Sciatic nerve (tissue), 2 donors: ENCODE measurements at places on chromosomes 7 and 10. TPM values are rescaled to one million over a fixed set of nuclear protein-coding genes. Genes with fewer than 3 reads are reported as not detected.

Gene DGKI
- total RNA-seq: 2.3 TPM

Gene FAM25A
- total RNA-seq: not detected

Gene GIMAP5
- 18.4 TPM for total RNA-seq

Gene MEOX2
- total RNA-seq: 142 TPM

DNA sequence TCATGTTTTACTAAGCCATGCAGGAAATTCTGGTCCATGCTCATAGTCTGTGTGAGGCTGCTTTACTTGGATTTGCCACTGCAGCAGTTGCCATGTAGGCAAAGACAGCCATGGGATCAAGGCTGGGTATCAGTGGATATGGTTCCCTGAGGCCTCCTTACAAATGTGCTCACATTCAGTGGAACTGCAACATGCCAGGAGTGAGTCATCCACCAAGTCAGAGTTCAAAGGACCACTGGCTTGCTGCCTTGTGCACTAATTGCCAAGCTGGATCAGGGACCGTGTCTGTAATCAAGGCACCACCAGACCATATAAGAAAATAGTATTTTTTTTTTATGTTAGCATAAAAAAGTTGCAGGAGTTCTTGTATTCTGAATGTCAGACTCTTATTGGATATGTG, 101.0 kb downstream of the CDCA7L start:
- no peak for DNase-seq

DNA sequence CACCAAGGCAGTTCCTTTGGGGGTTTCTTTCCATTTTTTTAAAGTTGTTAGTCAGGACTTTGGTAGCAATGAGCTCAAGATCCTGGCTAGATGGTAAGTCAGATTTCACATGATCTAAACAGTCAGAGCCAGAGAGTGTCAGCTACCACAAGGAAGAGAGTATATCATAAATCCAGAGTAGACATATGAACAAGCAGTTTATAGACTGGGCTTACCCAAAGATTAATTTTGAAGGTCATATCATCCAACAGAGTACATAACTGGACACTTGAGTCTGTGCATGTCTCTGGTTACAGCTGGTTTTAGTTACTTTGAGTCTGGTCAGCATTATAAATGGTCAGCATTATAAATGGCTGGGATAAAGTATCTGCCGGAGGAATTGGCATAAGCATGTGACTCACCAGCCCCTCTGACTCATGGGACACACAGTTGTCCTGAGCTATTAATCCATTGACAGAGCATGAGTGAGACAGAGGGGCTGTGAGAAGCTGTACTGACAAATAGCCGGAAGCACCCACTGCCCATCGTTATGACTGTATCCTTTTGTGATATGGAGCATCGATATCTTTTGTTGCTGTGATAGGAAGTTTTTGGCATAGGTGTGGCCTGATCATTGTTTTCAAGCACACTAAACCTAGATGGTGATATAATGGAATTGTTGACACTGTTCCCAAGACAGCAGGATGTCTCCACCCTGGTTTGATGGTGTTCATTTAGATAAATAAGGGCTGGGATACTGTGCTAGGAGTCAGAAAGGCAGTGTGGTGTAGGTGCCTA, 19.3 kb downstream of the PPP1R3C start:
- DNase-seq: no peak

GRCh38 chr7:139976838-139977656, 85.7 kb downstream of the PARP12 start:
- no peak for DNase-seq

DNA sequence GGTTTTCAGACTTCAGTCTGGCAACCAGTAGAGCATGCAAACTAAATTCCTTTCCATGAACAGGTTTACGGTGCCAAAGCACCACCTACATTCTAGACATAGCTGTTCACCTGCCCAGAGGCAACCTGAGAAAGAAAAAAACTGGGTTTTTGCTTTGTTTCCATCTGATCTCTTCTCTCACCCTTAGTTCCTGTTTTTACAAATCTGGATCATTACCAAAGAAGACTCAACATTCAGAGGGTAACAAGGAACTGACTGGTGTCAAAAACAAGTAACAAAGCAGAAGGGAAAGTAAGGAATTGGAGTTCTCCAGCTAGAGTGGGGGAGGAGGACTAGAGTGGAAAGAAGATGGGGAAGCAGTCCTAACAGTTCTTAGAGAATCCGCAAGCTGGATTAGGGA, 36.4 kb downstream of the CPVL start:
- DNase-seq: no peak

DNA sequence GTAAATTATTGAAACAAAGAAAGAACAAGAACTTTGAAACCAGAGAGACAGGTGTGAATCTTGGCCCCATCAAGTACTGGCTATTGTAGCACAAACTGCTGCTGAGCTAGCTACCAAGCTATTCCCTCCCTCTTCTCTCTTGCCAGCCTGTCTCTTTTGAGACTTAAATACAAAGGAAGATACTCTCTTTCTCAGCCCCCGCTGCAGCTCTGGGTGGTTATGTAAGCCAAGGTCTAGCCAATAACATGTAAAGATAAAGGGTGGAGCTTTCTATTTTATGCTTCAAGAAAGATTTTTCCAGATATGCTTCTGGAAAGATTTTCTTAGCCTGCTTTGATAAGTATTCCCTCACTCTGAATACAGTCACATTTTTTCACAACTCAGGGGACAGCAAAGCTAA, 17.2 kb downstream of the BAZ1B start:
- DNase-seq: no peak

DNA sequence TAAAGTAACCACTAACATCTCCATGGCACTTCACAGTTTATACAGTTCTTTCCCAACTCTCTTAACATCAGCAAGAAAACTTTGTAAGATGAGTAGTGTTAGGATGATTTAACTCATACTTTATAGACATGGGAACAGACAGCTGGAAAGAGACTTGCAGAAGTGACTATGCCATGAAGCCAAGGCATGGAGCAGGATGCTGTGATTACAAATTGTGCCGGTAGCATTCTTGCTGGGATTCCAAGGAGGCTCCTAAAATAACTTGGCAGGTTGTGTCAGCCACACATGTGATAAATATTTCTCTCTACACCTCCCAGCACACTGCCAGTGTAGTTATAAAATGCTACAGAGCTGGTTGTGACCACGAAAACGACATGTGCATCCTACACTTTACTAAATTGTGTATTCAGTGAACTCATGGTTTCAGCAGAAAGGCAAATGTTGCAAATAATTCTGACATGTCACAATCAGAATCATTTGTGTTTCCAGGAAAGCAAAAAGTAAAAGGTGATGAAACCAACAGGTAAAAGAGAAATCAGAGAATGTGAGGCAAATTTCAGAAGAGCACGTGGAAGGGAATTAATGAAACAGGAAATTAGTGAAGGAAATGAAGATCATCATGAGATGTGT, 5.6 kb upstream of the CYP3A4 start:
- DNase-seq: no peak

GRCh38 chr7:20466543-20467021, 135.9 kb downstream of the ITGB8 start:
- no peak for DNase-seq

- DNase-seq: no peak
Observed at GRCh38 chr10:7706534-7707073, 3.5 kb downstream of the ITIH2 start.

DNA sequence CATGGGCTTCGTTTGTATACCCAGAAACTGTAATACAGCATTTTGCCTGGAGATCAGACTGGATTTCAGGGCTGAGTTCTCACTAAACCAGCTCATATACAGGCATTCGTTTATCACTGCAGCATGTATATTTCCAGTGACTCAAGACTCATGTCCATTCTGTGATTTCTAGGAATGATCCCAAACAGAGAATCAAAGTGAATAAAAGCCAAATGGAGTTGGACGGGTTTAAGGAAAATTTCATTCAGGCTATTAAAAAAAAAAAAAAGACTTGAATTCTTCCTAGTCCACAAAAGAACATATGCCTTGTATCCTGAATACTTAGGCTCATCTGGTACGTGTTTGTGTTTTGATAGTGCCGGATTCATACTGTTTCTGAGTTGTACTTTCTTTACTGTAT, 46.8 kb downstream of the TET1 start:
- DNase-seq: no peak

GRCh38 chr7:102469972-102470825, 5.4 kb downstream of the LRWD1 start:
- peak; percentile 49 for DNase-seq

DNA sequence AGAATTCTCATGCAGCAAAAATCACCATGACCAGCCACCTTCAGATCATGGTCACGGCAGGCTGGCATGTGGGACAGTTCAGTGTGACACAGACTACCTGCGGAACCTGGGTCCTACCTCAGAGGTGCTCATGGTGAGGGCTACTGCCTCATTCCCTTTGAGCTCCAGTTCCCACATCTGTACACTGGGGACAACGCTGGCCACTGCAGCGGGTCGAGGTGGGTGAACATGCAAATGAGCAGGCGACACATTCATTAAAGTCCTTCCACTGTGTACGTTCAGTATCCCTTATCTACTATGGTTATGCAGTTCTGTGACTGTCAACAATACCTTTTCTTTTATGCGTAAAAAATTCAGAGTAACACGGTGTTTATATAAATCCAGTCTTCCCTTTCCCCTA, 218.7 kb upstream of the AOAH start:
- DNase-seq: no peak

DNA sequence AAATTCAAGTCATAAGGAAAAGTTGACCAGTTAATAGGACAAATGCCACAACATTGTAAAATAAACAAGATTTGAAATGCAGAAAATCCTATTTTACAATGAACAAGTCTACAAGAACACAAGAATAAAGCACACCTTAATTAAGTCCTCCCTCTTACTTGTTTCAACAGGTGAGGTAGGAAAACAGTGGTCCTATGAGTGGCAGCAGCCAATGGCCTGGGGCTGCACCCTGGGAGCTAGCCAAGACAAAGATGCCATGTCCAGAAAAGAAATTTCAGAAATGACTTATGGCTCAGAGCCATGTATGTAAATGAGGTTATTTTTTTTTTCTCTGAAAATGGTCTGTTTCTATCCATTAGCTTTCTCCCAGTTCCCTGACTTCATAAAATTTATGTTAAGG, 14.3 kb downstream of the KLLN start:
- DNase-seq: no peak

GRCh38 chr10:124007102-124007772, 86.2 kb downstream of the CHST15 start:
- peak; percentile 35 for DNase-seq

GRCh38 chr10:35661236-35661635, 19.1 kb upstream of the FZD8 start:
- no peak for DNase-seq

- DNase-seq: no peak
Observed at GRCh38 chr7:120995654-120996053, 7.1 kb downstream of the CPED1 start.

GRCh38 chr10:112585126-112585525, 138.1 kb downstream of the VTI1A start:
- DNase-seq: no peak

DNA sequence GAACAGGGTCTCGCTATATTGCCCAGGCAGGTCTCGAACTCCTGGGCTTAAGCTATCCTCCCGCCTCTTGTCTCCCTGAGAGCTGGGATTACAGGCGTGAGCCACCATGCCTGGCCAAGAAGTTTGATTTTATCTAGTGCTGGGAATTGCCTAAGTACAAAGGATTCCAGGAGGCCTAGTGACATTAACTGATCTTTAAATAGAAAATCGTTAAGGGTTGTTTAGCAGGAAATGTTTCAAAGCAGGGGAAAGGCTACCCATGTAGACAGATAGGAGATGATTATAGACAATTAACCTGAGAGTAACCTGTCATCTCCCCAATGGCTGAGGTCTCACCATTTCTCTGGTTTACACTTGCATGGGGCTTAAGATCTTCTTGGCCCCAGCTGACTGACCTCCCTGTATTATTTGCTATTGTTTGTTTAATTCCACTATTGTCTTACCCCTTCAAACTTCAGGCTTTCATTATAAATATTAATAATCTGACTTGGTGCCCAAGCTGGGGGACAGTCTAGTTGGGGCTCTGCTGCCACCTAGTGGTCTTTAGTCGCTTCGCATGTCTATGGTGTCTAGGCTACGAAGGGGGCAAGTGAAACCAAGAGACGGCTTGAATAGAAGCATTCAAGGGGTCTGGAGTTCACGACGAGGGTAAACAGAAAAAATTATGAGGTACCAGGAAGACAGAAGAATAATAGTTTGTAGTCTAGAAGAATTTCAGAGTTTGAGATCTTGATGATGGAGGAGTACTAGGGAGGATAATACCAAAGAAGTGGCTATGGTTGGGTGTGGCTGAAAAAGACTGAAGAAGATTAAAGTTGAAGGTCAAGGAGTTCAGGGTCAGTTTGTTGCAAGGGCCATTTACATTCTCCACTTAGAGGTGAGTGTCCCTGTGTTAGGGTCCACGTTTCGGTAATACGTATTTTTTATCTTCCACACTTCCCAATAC, 40.4 kb upstream of the BPGM start:
- DNase-seq: peak; percentile 87
